Stimulated activated CD4-positive, alpha-beta T cell treated with anti-CD3 and anti-CD28 coated beads, Interleukin-1b, Interleukin-23, amount 100 ng/mL, for 1 hour (primary cell): ENCODE measurements at places on chromosomes 5 and 9.

DNA sequence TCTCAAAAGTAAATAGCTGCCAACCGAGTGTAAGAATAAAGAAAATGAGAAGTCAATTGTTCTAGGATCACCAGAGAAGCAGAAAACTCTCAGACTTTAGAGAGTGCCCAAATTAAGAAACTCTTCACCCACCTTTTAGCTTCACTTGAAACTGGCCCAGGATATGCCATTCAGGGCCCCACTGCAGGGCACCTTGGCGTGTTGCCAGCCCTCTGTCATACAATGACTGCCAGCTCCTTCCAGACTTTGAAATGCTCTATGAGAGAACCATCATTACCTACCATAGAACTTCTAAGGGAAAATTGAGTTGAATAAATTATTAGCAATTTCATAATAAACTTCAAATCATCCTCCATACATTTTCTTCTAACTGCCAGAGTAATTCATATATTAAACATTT is 240.5 kb downstream of the CETN3 start:
- DNase-seq = no peak

- no peak for DNase-seq
Observed at GRCh38 chr5:151200913-151201595, 22.8 kb downstream of the CCDC69 start.

DNA sequence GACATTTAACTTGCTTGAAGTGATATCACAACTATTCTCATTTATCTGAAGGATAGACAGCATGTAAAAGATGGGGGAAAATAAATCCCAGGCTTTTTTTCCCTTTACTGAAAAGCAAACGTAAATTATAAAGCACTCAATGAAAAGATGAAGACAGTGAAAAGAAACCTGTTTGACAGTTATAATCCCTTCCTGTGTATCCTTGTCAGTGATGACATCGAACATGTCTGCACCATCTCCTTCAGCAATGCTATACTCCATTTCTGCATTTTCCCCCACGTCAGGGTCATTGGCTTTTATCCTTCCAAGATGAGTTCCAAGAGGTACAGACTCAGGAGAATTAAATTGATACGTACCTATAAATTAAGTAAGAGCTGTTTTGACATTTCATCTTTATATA is 134.9 kb downstream of the CDH9 start:
- DNase-seq = no peak

GRCh38 chr5:131973089-131973712 is 27.7 kb upstream of the MEIKIN start:
- DNase-seq = no peak

- DNase-seq = no peak
Observed at GRCh38 chr9:104555521-104555920, 13.4 kb upstream of the OR13C8 start.

- peak; percentile 16 for DNase-seq
Observed at GRCh38 chr9:129414377-129414992, 206.4 kb downstream of the C9orf50 start.

DNA sequence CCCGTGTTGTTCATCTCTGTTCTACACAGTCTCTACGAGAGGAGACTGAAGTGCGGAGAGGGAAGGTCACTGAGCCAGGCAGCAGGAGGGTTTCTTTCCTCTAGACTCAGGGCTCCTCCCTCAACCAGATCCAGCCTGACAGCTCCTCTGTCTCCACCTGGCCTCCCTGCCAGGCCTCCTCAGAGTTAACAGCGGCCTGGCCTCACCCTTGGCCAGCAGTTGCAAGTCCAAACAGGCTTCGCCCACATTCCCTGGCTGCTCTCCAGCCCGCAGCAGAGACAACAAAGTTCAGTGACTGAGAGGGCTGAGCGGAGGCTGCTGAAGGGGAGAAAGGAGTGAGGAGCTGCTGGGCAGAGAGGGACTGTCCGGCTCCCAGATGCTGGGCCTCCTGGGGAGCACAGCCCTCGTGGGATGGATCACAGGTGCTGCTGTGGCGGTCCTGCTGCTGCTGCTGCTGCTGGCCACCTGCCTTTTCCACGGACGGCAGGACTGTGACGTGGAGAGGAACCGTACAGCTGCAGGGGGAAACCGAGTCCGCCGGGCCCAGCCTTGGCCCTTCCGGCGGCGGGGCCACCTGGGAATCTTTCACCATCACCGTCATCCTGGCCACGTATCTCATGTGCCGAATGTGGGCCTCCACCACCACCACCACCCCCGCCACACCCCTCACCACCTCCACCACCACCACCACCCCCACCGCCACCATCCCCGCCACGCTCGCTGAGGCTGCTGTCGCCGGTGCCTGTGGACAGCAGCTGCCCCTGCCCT is at the start of gene HRCT1:
TSS of gene HRCT1 (plus strand) at position 291 of the 768 bp plus-strand sequence. CDS start at position 377, 86 bp downstream.
- no peak for DNase-seq

- no peak for DNase-seq
Observed at GRCh38 chr9:126222835-126223431, 103.7 kb upstream of the MVB12B start.

GRCh38 chr9:133425049-133425632 is 3.0 kb downstream of the ADAMTS13 start:
- no peak for DNase-seq

GRCh38 chr9:10525972-10526371 is 86.8 kb downstream of the PTPRD start:
- no peak for DNase-seq

DNA sequence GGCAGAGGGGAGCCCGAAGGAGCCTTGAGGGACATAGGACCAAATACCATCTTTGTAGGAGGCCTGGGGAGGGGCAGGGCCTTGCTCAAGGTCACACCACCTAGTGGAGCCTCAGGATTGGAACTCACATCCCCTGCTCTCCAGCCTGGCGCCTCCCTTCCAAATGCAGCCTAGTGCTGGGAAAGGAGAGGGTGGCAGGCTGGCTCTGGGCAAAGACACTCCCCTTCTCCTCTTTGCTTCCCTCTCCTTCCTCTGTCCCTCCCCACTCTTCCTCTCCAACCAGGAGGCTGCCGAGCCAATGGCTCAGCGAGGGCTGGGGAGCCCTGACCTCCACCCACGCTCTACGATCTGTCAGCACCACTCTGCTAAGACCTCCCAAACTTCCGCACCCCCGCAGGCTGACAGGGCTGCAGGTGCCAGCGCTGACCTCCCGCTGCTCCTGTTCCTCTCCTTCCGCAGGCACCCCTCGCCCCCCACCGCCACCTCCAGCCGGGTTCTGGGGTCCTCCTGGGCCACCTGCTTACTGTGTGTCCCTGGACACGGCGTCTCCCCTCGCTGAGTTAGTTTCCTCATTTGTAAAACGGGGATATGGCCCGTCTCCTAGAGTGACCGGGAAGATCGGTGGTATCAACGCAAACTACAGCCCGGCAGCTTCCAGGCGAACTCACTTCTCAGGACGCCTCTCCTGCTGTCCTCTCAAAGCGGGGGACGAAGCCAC is 52.9 kb downstream of the C9orf50 start:
- DNase-seq = no peak
